ENCODE measurements at places on chromosomes 2 and 18.

- DNase-seq, result no peak
These were observed 43.8 kb upstream of the CDH19 start for GRCh38 chr18:66647671-66648070.

GRCh38 chr2:126949775-126950174, 51.1 kb downstream of the TEX51 start:
- DNase-seq, result no peak

- DNase-seq, result no peak
These were observed 113.7 kb downstream of the BARD1 start for GRCh38 chr2:214695789-214696188.

- no peak for DNase-seq
These were observed 56.3 kb downstream of the OSBPL1A start for GRCh38 chr18:24341361-24341760.

DNA sequence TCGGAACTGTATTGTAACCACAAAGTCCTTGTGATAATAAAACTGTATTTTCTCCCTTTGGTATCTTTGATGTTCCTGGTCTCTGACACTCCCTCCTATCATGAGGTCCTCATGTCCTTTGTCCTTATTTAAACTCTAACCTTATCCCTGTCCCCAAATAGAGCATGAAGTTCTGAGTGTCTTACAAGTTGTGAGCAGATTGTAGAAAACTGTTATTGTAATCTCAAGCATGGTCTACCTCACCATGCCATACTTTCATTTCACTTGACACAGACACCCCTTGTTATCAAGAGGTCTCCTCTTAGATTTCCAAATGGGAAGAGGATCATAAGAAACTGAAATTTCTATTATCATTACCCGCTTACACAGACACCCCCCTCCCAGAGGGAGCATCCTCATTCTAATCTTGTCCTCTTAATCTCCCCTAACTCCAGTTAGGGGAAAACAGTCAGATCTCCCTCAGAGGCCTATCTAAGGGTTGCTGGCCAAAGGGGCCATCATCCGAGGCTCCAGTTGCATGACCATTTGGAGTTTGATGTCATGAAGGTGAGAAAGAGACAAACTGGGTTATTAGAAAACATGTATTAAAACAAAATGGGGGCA, 29.0 kb downstream of the MYO3B start:
- no peak for DNase-seq

- DNase-seq, result no peak
These were observed 10.3 kb upstream of the CHST10 start for GRCh38 chr2:100427627-100428258.

DNA sequence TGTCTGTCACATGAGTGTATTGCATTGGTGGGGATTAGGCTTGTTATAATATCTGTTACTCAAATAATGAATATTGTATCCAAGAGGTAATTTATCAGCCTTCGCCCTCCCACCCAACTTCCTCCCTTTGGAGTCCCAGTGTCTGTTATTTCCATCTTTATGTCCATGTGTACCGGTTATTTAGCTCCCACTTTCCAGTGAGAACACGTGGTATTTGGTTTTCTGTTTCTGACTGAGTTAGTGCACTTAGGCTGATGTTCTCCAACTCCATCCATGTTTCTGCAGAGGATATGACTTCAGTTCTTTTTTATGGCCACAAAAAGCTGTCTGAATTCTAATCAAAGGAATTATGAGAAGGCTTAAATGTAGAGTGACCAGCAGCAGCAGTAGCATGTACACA, 104.0 kb upstream of the ARHGAP28 start:
- DNase-seq, result no peak

DNA sequence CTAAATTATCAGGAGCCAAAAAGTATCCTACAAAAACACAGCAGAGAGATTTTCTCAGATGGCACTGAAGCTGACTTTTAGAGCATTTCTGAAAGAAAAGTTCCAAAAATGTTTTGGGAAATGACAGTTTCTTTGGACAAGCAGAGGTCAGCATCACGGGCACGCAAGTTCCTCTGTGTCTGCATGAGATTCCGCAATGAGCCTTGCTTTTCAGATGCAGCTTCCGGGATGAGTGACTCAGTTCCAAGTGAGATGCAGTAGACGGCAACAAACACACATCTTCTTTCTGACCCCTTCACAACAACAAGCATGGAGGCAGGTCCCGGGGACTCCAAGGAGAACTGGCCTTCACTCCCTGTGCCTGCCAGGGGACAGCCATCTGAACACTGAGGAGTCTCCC, 76.6 kb downstream of the EIPR1 start:
- DNase-seq, result no peak

DNA sequence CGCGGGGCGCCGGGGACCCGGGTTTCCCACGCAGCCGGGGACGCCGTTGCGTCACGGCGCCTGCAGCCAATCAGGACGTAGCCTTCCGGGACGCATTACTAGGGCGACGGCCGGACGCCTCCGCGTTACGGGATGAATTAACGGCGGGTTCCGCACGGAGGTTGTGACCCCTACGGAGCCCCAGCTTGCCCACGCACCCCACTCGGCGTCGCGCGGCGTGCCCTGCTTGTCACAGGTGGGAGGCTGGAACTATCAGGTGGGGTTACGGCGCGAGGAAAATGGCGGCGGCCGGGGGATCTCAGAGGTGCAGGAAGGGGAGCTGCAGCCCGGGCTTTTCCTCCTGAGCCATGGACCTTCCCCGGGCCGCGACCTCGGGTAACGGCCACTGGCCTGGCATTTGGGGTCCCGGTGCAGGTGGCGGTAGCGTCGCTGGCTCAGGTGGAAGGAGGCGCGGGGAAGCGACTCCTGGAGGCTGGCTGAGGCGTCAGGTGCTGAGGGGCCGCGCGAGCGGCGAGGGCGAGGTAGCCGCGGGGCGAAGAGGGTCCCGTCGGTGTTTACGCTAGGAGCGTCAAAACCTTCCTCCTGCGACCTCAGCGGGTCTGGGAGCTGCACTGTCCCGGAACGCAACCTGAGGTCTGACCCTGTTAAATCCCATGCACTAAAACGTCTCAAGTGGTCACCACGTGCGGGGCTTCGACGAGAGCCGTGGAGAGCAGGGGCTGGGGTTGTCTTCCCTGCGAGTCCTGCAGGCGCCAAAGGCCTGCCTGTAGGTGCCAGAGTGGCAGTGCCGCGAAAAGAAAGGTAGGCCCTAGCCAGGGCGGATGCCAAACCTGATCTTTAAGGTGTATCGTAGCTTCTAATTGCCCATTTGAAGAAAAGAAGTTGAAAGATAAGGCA, at the start of gene LCLAT1:
Gene LCLAT1, plus strand, starts transcription at position 98 of the 897 bp plus-strand sequence. CDS start 78,345 bp downstream, outside the sequence.
- DNase-seq, result no peak

DNA sequence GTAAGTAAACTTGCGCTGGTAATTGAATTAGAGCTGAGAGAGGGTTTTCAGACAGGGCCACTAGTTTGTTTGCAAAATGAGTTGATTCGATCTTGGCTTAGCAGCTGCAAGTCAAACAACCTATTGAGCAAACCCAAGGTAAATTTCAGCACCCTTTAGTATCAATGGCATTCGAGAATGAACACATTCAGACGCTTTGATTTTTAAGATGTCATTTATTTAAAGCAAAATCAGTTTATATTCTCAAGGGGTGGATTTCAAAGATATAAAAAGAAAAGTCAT, 44.2 kb downstream of the TGIF1 start:
- no peak for DNase-seq

GRCh38 chr2:159989249-159989648, 73.2 kb downstream of the PLA2R1 start:
- no peak for DNase-seq

- DNase-seq, result no peak
These were observed 918 bp upstream of the NETO1 start for GRCh38 chr18:72868585-72869225.

DNA sequence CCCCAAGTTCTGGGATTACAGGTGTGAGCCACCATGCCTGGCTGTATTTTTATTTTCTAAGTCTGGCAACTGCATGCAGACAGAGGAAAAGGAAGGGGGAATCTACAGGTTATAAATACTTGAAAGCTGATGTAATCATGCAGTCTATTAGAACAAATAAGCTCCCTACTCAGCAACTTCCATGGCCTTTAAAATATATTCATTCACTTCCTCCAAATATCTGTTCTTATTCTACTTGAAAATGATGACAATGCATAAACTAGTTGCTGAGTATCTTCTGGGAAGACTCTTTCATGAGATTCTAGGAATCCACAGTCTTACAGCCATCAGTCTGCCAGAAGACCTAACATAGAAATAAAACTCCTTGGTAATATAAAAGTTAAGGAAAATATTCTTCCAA, 66.9 kb upstream of the NCKAP5 start:
- peak; percentile 86 for DNase-seq

DNA sequence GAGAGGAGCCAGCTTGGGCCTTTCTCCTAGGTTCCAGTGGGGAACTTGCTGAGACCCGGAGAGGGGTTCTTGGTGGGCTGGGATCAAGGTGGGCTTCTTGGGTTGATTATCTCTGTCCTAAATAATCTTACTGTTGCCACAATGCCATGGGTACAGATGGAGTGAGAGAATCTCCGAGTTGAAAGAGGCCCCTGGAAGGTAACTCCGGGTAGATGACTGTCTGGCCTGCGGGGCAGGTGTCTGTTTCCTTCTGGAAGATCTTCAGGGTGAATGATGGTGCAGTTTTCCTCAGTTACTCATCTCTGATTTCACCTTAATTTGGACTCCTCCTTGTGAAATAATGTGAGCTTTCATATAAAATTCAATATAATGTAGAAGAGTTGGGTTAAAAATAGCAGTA, 159.4 kb downstream of the ACTR3 start:
- DNase-seq, result no peak

DNA sequence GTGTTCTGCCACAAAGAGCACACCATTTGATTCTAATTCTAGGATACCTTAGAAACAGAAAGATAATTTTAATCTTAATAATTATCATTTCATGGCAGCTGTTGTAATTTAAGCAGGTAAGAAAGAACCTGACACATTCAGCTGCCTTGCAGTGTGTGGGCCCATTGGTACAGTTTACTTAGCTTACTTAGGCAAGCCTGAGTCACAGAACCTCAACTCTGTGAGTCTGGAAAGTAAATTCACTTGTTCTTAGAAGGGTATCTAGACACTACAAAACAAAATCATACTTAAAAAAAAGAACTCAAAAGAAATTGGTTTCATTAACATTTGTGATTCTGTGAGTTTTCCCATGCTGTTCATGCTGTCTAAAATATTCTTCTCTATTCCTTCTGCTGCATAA, 956.3 kb upstream of the SLC39A10 start:
- DNase-seq, result no peak

DNA sequence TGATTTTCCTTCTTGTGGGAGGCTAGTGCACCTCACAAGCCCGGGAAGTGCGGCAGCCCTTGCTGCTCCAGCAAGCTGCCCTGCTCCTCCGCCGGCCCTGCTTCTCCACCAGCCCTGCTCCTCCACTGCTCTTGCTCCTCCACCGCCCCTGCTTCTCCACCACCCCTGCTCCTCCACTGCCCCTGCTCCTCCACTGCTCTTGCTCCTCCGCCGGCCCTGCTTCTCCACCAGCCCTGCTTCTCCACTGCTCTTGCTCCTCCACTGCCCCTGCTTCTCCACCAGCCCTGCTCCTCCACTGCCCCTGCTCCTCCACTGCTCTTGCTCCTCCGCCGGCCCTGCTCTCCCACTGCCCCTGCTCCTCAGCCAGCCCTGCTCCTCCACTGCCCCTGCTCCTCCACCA, 95.6 kb downstream of the NDUFA10 start:
- no peak for DNase-seq

- no peak for DNase-seq
These were observed 80.9 kb downstream of the ZEB2 start for GRCh38 chr2:144438801-144439631.

DNA sequence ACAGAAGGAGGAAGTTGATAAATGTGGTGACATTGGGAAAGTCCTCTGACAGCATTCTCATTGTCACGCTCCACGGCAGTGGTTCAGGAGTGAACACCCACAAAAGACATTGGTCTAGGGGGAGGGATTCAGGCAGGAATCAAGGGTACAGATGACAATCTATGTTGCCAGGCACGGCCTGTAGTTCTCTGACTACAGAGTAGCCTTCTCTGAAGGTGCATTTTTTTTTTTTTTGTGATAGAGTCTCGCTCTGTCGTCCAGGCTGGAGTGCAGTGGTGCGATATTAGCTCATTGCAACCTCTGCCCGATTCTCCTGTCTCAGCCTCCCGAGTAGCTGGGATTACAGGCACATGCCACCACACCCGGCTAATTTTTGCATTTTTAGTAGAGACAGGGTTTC, 7.4 kb upstream of the MOB1A start:
- DNase-seq, result no peak

- no peak for DNase-seq
These were observed 24.7 kb downstream of the B4GALT6 start for GRCh38 chr18:31659576-31660177.

- DNase-seq, result no peak
These were observed 152.4 kb upstream of the SERPINE2 start for GRCh38 chr2:224191465-224191864.

DNA sequence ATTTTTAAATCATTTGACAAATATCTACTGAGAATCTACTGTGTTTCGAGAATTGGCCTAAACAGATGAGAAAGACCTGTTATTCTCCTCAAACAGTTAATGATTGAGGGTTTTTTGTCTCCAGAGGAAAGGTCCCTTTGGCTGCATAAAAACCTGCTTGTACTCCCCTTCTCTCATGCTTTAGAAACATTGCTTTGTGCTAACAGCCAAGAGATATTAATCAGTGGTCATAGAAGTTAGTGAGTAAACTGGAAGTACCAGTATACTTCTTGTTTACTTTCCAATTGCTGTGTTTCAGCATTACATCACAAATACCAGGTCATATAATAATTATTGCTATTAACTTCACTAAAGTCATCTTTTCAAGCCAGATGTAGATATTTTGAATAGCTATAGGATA, 34.1 kb downstream of the ITGB6 start:
- no peak for DNase-seq

GRCh38 chr2:85057226-85057962, 75.8 kb upstream of the TCF7L1 start:
- DNase-seq, result no peak

DNA sequence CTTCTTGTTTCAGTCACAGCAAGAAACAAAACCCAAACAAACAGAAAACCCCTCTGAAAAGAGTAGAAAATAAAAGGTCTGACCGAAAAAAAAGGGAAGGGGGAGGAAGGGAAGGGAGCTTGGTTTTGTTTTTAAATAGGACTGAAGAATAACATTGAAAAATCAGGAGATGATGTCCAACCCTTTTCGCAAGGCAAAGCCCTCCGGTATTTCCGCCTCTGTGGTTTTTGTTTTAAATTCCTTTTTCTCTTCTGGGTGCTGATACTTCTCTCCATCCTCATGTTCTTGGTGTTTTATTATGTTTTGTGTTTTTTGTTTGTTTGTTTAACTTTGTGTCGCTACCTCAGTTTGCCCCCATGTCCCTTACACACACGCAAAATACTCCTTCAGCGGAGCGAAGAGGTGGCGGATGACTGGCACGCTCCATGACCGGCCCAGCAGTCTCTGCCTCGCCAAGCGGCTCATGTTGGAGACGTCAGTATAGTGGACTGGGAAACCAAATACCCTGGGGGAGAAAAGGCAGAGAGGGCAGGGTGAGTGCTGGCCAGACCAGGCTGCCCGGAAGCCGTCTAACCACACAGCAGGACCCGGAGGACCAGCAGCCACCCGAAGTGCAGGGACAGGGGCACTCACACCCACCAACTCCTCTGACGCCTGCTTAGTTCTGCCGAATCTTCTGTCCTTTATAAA, 65.7 kb upstream of the POMC start:
- no peak for DNase-seq

Measured in SK-N-MC (cell line).